ENCODE measurements at places on chromosomes 2 and 18.

DNA sequence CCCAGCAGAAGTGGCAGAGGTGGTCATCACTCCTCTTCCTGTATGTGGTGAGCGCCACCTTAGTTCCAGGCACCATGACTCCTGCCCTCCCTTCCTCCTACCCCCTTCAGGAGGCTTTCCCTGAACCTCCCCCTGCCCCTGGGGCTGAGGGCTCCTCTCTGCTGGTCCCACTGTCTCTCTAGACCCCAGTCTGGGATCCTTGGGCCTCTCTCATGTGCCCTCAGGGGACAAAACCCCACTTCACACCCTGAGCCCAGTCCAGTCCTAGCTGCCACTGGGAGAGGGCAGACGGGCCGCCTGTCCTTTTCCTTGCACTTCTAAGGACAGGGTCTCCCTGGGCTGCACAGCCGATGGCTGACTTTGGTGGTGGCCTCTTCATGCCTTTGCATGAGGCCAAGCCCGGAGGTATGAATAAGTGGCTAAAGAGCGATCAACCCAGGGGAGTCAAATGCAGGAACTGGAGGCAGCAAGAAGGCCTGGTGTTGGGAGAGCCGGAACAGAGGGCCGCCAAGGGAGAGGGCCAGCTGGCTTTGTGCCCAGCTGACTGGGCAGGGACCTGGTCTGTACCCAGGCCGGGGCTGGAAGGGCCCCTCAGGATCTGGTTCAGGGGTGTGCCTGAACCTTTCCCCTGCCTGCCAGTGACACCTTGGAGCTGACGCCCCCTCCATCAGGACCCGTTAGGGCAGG lies 29.5 kb downstream of the GLI2 start:
- DNase-seq: no peak

DNA sequence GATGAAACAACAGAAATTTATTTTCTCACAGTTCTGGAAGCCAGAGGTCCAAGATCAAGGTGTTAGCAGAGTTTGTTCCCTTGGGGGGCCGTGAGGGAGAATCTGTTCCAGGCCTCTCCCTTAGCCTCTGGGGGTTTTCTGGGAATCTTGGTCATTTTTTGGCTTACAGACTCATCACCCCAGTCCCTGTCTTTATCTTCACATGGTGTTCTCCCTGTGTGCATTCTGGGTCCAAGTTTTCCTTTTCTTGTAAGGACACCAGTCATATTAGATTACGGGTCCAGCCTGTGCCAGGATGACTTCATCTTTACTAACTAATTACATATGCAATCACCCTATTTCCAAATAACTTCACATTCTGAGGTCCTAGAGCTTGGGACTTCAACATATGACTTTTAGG lies 292.5 kb upstream of the TRIB2 start:
- DNase-seq: no peak

GRCh38 chr2:41334159-41334558 lies 713.7 kb upstream of the PKDCC start:
- DNase-seq: no peak

GRCh38 chr2:181954538-181954883 lies 31.1 kb upstream of the PPP1R1C start:
- no peak for DNase-seq

DNA sequence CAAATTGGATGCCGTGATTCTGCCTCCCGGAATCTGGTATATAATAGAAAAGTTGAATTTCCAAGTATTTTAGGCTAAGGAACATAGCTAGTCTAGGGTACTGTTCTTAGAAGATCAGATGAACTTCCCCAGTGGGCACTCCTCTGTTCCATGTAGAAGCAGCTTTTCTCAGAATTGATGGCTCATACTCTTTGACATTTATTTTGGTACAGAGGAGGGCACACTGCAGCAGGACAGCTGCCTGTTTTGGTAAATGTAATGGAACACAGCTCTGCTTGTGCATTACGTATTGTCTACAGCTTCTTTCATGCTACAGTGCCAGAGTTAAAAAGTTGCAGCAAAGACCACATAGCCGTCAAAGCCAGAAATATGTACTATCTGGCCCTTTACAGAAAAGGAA lies 10.8 kb downstream of the YPEL5 start:
- DNase-seq: no peak

Data from NCI-H510A (cell line).